GM06990 (cell line): ENCODE measurements at places on chromosomes 7 and 10.

DNA sequence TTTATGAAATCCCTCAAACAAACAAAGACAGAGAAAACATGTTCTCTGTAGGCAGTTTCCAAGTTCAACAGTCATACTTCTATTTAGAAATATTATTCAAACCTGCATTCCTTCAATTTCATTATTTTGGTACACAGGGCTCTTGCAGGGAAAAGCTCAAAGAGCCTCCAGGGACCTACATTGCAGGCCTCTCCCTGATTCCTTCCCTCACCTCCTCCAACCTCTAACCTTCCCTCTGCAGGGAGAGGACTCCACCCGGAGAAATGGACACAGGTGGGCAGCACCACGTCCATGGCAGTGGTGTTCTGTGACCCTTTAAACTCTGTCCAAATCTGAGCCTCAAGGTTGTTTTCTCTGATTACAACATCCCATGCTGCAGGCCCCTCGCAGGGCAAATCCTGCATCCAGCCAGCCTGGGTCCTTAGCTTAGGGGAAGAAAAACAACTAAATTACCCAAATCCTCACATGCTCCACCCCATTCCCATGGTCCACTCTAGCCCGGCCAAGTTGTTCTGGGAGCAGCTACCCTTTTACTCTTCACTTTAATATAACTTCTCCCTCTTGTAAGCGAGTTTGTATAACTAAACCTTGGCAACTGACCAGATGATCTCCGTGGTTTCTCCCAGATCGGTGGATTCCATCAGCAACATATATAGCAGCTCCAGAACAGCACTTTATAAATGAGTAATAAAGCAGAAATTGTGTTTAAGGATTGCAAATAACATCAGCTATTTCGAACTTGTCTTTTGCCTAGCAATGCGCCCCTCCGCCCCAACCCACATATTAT, 129.8 kb downstream of the CUBN start:
- DNase-seq: no peak

- DNase-seq: no peak
These were observed 36.0 kb upstream of the NRG3 start for GRCh38 chr10:81838950-81839349.

DNA sequence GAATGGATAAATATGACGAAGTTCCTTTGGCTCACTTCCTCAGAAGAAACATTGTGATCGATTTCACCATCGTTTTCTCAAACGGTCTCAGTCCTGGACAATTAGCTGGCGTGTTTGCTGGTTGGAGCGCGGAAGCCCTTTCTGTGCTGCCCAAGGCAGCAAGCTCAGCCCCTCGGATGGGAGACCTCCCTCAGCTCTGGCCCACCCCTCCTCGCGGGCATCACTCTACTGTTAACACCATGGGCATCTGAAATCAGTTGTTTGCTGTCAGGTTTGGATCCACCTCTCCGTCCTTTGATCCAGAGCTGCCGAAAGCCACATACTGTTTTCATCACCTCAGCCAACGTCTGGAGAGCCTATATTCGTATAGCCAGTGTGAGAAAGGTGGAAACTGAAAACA, 68.2 kb downstream of the C10orf143 start:
- DNase-seq: no peak

DNA sequence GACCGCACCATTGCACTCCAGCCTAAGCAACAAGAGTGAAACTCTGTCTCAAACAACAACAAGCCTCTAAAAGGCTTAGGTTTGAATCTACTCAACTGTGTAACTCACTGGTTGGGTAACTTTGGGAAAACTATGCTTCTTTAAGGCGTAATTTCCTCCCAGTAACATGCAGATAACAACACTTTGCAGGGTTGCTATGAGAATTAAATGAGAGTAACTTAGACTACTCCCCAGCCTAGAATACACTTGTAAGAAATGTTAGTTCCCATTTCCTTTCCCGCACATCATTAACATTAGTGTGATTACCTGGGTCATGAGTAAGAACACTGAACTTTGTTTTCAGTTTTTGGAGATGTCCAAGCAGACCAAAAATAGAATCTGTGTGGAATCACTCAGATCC, 5.4 kb upstream of the MYPN start:
- DNase-seq: no peak

GRCh38 chr7:155167706-155168365, 97.7 kb downstream of the HTR5A start:
- DNase-seq: no peak

GRCh38 chr7:876077-876971, at the start of gene GET4:
Gene GET4, plus strand, starts transcription at chr7:876554. Its CDS starts 92 bp downstream, at chr7:876646.
- DNase-seq: peak; percentile 98

DNA sequence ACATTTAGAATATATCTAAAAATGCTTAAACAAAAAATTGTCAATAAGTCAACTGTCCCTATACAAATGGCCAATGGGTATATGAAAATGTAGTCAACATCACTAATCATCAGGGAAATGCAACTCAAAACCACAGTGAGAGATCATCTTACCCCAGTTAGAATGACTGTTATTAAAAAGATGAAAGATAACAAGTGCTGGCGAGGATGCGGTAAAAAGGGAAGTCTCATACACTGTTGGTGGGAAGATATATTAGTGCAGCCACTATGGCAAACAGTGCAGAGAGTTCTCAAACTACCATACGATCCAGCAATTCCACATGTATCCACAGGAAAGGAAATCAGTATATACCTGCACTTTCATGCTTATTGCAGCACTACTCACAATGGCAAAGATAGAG, 48.6 kb upstream of the APBB1IP start:
- no peak for DNase-seq

- DNase-seq: no peak
These were observed 348.2 kb upstream of the C7orf33 start for GRCh38 chr7:148242294-148242821.

- no peak for DNase-seq
These were observed 102.1 kb downstream of the CRPPA start for GRCh38 chr7:16318989-16319915.

DNA sequence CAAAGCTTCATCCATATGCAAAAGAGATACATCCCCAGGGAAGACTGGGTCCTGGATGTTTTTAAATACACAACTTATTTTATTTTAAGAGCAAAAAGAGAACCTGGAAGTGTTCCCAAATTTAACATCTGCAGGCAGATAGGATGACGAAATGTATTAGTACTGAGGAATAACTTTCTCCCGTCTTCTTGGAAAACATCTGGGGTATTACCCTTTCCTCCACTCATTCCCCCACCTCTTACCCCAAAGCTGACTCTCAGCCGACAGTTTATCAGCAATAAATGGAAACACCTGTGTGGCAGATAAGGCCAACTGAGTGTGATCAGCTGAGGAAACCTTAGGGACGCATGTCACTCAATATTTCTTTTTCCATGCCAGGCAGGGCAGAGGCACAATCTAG, 435.6 kb upstream of the NPVF start:
- no peak for DNase-seq

DNA sequence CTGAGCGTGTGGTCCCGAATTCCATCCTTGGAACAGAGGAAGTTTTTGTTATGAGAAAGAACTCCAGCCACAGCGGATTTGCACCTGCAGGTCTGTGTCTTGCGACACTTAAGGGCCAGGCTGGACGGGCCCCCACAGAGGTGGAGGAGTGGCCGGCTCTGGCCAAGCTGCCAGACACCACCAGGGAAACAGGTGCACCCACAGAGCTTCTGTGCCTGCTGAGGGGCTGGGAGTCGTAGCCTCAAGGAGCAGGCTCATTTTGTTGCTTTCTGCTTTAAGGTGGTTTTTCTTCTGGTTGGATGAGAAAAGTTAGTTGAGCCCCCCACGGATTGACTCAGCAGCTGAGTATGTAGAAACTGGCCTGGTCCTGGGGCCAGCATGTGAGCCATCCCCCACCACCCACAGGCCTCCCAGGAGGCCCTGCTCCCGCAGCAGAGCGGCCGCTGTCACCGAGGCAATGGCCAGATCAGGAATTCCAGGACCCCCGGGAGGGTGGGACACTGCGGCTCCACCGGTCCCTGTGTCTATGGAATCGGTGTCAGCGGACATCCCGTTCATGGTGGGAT, 41.9 kb downstream of the NKX6-2 start:
- DNase-seq: no peak

- no peak for DNase-seq
These were observed 527.0 kb downstream of the NEBL start for GRCh38 chr10:20369863-20370736.

DNA sequence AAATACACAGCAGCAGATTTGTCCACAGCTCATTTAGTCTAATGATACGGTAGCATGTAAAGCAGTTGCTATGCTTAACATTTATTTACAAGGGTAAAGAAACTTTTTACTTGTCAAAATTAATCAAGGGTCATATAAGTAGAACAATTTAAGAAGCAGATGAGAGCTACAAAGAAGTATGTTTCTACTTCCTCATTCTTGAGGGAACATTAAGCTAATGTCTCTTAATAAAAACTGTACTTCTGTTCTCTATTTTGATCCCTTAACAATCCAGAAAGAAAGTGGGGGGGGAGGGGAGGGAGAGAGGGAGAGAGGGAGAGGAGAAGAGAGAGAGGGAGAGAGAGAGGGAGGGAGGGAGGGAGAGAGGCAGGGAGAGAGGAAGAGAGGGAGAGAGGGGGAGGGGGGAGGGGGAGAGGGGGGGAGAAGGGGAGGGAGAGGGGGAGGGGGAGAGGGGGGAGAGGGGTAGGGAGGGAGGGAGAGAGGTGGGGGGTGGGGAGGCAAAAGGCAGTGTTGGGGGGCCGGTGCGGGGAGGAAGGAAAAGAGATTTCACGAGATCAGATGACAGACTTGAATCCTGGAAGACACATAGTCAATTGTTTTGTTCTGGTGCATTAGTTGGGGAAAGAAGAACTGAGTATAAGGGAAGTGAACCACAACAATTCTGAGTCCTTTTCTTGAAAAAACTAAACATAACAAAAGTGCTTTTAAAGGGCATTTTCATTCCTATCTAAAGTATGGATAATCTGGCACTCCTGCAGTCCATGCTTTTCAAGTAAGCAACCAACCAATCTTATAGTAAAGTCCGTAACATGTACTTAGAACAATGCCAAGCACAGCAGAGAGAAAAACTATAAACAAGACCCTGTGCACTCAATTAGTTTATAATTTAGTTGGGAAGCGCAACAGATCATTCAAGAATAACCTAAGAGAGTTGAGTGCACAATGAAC, 128.0 kb downstream of the USP6NL start:
- no peak for DNase-seq

- DNase-seq: no peak
These were observed 223.6 kb downstream of the IPMK start for GRCh38 chr10:58044072-58044471.

DNA sequence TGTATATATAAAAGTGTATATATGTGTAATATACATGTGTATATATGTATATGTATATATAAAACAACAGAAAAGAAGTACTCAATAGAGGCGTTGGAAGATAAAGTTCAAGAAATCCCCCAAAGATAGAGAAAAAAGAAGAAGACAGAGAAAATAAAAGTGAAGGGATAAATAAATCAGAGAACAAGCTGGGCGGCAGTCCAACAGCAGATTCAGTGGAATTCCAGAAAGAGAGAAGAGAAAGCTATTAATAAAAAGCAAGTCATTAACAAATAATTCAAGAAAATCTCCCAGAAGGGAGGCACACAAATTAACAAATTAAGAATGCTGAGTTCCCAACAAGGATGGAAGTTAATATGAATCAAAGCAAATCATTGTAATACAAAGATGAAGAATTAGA, 59.3 kb upstream of the RNF148 start:
- DNase-seq: no peak

- no peak for DNase-seq
These were observed 27.9 kb downstream of the VIPR2 start for GRCh38 chr7:159116581-159117339.

GRCh38 chr10:74213571-74214162, 62.6 kb downstream of the ADK start:
- DNase-seq: no peak
